ENCODE measurements at places on chromosomes 5 and 9.
A peak's percentile ranks its signal among the peaks of the same experiment; 100 is the strongest.

DNA sequence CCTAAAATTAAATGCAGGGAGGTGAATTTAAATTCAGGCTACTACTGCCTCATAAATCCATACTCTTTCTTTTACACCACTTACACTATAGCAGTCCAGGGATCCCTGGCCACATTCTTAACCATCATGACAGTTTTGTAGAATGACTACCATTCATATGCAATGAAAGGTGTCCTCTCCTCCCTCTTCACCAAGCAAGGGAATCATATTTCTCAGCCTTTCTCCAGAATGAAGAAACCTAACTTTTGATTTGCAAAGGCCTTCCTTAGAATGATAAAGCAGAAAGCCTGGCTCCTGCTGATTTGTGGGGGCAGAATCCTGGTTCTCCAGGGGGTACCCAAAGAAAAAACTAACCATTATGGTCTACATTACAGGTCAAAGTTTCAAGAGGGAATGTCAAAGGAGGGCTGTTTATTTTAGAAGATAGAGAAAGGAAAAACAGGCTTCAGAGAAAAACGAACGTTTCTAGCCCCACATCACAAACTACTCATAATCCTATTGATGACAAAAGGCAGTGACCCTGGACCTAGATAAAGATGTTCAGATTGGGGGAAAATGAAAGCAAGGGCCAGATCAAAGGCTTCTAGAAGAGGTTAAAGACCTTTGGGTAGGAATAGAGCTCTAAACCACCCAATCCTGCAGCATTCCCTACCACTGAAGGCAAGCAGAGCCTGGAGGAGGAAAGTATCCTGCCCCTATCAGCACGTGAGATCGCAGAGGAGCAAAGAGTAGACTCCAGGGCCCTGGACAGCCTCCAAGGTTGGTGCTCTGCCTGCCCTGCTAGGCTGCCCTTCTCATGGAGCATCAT lies 11.5 kb downstream of the WNT8A start:
- no peak for DNase-seq

DNA sequence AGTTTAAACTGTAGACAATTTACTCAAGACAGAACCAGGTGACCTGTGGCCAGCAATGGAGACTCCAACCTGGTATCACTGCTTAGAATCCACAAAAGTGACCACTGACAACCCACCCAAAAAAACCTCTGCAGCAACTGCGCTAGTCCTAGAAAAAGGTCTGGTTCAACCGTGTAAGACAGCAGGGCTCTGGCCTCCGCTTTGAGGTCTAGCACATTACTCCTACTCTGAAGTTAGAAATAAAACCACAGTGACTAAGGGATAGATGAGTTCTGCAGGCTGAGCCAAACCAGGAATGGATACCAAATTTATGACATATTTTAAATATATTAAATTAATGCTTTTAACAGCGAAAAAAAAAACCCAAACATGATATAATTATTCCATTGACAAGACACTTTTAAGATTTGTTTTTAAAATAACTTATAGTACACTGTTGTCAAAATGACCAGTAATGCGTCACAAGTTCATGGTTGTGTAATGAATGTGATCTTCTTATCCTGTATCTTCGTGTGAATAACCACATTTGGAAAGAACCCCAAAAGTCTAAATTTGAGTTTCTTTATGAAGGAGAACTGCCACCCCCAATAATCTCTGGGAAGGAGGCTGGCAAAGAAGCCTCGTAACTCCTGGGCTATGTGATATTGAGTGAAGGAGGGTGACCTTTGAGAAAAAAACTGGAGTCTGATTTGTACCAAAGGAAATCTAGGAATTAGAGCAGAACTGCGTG lies 101.9 kb upstream of the SLC44A1 start:
- peak; percentile 90 for DNase-seq

DNA sequence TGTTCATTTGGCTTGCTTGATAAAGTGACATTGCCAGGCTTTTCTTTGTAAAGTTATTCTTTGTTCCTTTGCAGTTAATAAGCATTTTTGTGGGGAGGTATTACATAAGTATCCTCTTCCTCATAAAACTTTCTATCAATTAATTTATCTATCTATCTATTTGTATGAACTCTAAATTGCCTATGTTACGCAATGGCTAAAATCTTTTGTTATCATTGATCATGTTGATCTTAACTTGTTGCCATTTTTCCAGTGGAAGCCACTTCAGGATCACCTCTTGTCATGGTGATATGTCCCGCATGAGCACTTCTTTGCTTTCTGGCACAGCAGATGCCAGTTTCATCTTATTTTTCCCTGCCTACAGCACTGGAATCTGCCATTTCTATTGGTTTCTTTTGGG lies 436.7 kb upstream of the KIF2A start:
- DNase-seq, result no peak

DNA sequence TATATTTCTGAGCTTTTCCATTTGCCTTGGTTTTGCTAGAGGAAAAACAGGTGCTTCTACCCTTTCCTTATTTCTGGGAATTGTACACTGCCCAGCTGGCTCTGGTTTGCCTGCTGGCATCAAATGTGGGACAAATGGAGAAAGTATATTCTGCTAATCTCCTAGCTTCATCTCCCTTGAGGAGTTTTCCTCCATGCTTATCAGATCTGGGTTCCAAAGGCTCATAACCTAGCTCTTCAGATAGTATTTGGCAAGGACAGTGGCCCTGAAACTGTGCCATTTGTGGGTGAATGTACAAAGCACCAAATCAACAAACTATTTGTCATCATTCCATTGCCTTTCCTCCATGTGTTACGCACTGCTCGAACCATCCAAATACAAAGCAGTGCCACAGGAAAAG lies 16.2 kb downstream of the PRLR start:
- DNase-seq, result no peak

DNA sequence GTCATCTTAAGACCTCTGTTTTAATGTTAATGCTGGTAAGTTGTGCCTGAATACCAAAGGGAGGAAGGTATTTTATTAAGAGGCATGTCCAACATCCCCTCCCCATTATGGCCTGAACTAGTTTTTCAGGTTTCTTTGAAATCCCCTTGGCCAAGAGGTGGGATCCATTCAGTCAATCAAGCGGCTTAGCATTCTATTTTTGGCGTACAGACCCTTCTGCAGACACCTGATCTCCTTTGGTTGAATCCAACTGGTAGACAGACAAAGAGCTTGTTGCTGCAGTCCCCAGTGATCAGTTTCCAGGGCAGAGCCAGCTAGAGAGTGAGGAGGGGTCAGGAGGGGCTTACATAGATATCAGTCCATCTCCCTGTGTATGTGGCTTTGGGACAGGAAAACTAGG lies 7.9 kb upstream of the KCNMB1 start:
- no peak for DNase-seq

GRCh38 chr9:107518037-107518807 lies 28.7 kb upstream of the KLF4 start:
- no peak for DNase-seq

GRCh38 chr9:92719028-92719647 lies 45.5 kb downstream of the BICD2 start:
- no peak for DNase-seq

DNA sequence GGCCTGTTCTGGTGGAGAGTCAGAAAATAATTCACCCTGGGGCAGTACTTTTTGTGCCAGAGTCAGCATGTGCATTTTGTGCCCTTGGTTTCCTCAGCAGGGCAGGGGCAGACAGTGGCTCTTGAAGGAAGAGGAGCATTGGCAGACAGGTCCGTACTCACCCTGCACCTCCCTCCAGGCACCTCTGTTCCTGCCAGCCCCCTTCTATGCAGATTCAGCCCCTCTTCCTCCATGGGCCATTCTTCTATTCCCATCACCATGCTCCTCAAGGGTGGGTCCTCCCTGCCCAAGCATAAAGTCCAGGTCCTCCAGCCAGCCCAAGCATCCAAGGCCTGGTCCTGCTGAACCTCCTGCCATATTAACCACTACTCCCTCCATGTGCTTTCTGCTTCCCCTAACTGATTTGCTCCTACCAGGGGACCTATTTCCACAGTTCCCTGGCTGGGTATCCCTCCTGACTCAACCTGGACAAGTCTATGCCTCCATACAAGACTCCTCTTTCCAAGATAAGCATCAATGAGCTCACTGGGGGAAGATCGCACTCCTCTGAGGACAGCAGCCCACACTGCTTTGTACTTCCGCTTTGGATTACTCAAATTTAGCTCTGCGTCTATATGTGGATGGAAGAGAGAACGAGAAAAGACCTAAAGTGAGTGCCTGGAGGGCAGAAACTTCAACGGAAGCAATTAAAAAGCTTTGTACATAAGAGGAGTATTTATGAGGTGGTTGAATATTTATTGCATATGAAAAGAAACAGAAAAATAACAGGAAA lies 9.3 kb upstream of the ACSL6 start:
- no peak for DNase-seq

DNA sequence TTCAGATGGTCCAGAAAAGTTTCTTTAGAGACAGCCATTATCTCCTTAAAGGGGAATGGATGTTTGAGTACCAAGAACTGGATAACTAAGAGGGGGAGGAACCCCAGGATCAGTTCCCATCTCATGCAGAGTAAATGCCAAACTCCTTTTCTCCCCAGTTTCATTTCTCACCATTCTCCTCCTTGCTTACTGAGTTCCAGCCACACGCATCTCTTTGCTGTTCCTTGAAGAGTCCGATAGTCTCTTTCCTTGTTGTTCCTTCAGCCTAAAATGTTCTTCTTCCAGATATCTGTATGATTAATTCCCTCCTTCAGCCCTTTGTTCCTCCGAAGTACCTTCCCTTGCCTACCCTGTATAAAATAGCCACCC lies 30.0 kb downstream of the KDM4C start:
- DNase-seq, result no peak

DNA sequence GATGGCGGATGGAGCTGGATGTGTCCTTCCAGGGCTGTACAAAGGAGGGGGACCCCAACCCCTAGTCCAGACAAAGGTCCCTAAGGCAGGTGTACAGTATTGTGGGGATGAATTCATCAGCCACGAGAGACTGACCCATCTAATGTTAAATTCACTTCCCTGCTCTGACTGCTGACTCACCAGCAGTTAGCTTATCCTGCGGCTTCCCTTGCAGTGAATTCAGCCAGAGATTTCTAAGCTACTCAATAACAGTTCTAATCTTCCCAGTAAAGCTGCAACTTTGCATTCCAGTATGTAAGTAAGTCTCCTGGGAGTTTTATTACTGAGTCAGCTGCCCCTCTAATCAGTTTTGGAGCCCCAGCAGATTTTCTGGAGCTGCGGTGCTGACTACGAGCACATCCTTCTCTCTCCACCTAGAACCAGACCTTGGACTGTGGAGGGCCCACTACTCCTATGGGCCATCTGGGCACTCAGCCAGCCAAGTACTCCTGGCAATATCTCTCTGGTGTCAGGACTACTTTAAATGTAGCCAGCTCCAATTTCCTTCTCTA lies 16.1 kb downstream of the B4GALT1 start:
- peak; percentile 97 for DNase-seq

DNA sequence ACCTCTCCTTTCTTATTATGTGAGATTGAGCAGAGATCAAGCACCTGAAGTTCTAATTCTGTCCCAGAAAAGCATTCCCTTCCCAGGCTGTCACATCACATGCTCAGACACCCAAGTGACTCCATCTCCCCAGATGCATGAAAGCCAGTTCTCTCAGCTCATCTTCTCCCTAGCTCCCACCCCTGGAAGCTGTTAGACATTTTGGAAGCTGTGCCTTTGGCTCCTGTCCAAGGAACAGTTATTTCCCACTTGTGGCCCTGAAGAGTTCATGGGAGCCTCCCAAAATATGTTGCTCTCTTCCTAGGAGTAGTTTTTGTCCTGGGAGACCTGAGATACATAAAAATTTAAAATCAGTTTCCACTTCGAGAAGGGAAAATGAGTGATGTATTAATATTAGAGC lies 161.4 kb upstream of the GAS1 start:
- no peak for DNase-seq
